ENCODE measurements at places on chromosomes 5 and 9.

- DNase-seq: no peak
Observed at GRCh38 chr9:131670247-131671132, 69.4 kb downstream of the RAPGEF1 start.

DNA sequence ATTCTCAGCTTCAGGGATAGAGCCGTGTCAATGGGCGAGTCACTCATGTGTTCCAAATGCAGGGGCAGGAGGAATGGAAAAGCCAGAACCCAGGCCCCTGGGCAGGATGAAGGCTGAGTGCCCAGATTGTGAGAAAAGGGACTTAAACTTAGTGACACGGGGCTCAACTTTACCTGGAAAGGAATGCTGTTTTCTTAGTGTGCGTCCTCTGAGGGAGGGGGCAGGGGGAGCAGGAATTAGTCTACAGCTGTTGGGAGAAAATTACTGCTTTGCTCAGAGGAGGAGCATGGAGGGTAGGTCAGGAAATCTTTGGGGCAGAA is 14.6 kb downstream of the HK3 start:
- no peak for DNase-seq

GRCh38 chr5:56471707-56472106 is 238.6 kb upstream of the ANKRD55 start:
- no peak for DNase-seq

- peak; percentile 79 for DNase-seq
Observed at GRCh38 chr5:141664733-141665461, 13.7 kb upstream of the FCHSD1 start.

DNA sequence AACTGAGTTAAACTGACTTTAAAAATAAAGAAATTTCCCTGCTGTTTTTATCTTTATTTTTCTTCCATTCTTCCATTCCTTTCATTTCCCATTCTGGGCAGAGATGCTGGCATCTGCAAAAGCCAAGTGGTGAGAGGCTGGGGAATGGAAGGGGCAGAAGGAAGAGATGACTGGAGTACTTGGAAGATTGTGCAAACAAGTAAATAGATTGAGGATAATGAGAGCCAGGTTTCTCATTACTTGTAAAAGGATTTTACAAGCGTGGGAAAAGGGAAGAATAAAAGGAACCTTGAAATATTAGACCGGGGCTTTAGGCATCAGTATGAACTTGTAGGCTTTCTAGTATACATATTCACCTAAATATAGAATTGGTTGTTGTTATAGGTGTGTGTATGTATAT is 341.2 kb downstream of the CAAP1 start:
- no peak for DNase-seq

GRCh38 chr5:50958852-50959457 is 292.5 kb downstream of the PARP8 start:
- DNase-seq: peak; percentile 15

- DNase-seq: no peak
Observed at GRCh38 chr5:111234125-111234524, 9.9 kb downstream of the CAMK4 start.

GRCh38 chr5:165881259-165881658 is 2375.8 kb downstream of the MAT2B start:
- no peak for DNase-seq

DNA sequence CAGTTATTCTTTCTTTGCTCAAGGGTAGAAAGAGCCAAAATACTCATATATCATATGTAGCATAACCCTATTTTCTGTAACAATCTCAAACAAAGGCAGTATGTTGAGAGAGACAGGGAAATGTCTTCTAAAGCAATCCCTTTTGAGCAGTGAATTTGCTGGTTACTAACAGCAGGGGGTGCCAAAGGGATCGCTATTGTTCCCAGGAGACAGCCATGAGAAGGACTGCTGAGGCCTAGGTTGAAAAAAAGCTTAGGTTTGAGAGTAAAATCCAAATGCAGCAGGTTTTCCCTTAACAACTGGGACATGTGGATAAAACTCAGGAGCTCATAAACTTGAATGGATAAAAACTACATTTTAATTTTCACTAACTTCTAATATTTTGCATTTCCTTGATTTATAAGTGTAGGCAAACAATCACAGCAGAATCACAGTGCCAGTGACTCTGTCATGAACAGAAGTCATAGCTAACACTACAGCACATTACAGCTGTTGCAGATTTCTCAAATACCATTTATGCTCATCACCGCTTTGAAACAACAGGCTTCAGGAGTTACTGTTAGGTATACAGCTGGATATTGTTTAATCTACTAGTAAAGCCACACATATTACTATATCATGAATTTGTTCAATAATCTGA is 148.4 kb downstream of the MAPKAP1 start:
- DNase-seq: peak; percentile 60

- no peak for DNase-seq
Observed at GRCh38 chr5:1782385-1783215, 17.0 kb downstream of the MRPL36 start.

DNA sequence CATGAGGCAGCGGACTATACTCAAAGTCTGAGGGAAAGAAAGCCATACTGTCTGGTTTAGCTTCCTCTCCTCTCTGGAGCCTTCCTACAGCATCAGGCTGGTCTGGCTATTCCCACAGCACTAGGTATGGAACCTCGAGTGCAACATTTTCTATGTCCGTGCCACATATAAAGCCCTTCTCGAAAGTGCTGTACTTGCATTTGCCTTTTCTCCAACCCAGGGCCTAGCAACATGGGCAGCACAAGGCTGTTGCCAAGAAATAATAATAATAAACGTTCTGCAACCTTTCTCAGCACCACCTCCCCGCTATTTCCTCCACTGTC is 804 bp downstream of the MED10 start:
- no peak for DNase-seq

- no peak for DNase-seq
Observed at GRCh38 chr5:170638051-170638450, 134.2 kb downstream of the KCNIP1 start.

DNA sequence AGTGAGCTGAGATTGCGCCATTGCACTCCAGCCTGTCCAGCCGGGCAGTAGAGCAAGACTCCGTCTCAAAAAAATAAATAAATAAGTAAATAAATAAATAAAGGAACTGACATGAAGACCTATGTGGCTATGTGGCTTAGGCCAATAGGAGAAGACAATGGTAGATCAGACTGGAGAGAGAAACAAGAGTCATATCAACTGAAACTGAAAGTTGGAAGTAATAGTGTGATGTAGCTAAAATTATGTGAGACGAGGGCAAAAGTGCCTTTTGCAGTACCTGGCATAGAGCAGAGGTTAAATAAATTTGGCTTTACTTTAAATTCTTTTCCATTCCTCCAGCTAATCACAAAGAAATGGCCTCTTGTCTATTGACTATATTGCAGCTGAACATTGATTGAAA is 7.3 kb downstream of the FBP2 start:
- DNase-seq: no peak

- DNase-seq: no peak
Observed at GRCh38 chr5:177981296-177982071, 14.6 kb downstream of the PROP1 start.

DNA sequence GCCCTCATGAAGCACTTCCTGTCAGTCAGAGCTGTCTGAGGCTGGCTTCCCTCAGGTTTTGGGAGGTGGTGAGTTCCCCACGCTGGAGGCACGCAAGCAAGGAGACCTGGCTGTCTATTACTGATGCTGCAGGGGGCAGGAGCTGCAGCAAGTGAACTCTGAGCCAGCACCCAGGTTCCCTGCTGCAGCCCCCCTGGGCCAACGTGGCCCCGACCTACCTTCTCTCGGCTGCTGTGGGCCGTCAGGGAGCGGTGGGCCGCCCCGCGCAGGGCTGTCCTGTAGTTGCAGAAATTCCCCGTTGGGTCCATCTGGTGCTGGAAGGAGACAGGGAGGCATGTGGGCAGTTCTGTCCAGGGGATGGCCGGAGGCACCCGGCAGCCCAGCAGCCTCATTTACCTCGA is 46.8 kb upstream of the RNF130 start:
- DNase-seq: no peak

GRCh38 chr5:60843936-60844905 is at the start of gene ELOVL7:
Gene ELOVL7 (minus strand): TSS chr5:60844269. CDS start chr5:60787397, 56,872 bp downstream.
- DNase-seq: peak; percentile 45

DNA sequence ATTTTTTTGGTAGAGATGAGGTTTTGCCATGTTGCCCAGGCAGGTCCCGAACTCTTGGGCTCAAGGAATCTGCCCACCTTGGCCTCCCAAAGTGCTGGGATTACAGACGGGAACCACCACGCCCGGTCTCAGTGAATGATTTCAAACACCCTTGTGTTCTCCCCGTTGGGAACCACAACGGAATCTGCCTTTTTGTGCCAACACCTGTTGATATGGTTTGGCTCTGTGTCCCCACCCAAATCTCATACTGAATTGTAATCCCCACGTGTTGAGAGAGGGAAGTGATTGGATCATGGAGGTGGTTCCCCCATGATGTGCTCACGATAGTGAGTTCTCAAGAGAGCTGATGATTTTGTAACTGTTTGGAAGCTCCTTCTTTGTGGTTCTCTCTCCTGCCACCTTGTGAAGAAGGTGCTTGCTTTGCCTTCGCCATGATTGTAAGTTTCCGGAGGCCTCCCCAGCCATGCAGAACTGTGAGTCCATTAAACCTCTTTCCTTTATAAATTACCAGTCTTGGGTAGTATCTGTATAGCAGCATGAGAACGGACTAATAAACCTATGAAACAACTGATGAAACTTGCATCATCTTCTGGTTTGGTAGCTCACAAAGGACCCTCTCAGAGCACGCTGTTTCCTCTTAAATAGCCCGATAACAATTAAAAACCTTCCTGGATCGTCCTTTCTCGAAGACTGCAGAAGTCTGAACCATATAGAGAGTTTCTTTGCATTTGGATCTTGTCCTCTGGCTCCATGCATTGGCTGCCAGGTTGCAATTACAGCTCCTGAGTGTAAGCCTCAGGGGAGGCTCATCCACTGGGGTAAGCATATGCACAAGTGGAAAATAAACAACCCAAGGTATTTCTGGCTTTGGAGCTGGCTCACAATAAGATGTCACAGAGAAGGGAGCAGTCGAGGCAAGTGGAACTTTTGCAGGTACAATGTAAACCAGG is 91.5 kb downstream of the SPRY4 start:
- DNase-seq: no peak

- no peak for DNase-seq
Observed at GRCh38 chr9:123551734-123552133, 195.7 kb downstream of the CRB2 start.

DNA sequence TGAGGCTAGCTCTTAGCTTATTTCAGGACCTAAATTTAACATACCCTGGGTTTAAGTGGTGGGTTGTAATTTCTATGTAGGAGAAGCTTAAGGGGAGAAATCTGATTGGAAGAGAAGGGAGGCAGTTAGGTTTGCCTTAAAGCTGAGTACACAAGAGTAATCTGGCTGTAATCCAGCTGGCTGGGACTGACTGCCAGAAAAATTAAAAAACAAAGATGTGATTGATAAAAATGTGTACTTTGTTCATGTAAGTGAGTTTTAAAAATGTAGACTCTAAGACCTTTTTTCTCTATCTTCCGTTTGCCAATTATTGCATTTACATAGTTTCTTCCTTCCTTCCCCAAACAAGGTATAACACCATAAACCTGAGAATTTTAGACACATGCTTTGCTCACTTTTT is 17.5 kb upstream of the MSMP start:
- DNase-seq: no peak

DNA sequence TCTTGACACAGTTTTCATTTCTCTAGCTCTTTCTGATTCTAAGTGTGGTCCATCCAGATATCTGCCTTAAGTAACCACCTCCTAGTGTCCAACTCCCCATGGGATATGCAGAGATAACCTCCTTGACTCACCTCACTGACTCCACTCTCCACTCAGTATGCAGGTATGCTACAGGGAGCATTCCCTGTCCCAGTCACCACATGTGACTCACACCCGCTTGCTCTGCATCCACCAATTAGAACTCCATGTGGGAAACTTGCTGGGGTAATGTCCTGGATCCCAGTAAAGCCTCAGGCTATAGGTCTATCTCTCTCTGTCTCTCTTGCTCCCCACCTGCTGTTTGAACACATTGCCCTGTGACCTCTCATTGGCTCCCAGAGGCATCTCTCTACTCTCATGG is 563.9 kb downstream of the HTR1A start:
- DNase-seq: no peak

DNA sequence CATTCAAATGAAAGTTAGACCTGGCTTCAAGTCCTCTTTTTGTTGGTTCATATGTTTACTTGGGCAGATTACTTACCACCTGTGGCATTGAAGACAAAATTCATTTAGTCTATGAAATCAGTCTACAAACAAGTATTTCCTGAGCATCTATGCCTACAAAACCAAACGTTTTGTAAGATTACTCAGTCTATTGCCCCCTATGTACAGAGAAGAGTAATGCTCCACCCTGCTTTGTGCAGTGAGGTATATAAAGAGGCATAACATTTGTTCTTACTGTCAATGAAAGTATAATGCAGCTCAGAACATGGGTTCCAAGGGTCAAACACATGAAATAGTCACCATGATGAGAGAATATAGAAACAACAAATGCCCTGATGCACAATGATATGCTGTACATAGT is 580.7 kb downstream of the KIF4B start:
- no peak for DNase-seq

DNA sequence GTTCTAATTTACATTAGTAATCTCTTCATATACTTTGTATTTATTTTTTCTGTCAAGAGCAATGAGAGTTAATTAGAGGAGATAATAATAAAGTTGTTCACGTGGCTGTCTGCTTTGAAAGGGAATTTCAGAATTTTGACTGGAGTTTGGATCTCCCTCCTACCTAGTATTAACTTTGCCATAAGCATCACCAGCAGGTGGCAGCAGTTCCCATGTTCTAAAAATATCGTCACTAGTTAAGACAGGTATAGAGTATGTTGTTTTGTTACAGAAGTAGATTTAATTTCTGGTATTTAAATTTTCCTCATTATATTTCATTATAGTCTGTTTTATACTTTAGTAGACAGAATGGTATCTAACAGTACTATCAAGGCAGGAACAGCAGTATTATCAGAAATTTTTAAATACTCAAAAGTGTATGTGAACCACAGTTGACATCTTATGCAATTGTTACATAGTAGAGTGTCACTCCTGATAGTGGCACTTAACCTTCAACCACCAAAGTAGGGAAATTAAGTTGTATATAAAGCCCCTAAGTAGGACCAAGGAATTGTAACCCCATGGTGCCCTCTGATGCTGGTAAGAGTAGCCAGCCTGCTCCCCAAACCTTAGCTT is 20.4 kb downstream of the GNPDA1 start:
- peak; percentile 38 for DNase-seq

DNA sequence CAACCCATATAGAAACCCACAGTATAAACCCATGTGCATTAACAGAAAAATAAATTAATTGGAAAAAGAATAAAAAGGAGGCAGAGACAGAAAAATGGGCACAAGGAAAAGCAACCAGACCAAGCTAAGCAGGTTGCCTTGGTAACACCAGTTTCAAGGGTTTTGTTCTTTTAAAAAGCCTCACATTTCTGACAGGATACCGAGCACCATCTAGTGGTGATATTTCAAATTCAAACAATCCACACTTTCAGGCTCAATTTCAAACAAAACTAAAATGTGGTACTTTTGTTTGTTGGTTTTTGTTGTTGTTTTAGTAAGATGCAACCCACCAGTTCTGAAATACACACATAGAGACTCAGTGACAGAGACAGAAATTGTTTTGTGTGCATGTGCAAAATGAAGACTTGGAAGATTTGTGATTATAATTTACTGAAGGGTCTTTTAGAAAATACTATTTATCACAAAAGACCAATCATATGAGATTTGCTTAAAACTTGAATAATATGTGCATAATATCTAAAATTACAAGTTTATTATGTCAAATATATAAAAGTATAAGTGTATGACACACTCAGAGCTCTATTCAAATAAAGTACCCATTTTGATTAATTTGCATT is 318.2 kb downstream of the SLCO4C1 start:
- DNase-seq: peak; percentile 4

Data from H54 (cell line).